Naive thymus-derived CD4-positive, alpha-beta T cell (primary cell): ENCODE measurements at places on chromosomes 4 and X. TPM values are rescaled to one million over a fixed set of nuclear protein-coding genes. Genes with fewer than 3 reads are reported as not detected.

Gene KLF8
- 6.5 TPM for total RNA-seq

- no peaks in the 10 kb centered on the region for H3K27me3 ChIP-seq
- no peaks in the 10 kb centered on the region for H3K4me1 ChIP-seq
- no peaks in the 10 kb centered on the region for H3K36me3 ChIP-seq
- DNase-seq: no peak
- H3K4me3 ChIP-seq: no peak overlapping the region
Measured at GRCh38 chrX:118156254-118156952, 39.8 kb upstream of the KLHL13 start.

Gene EVC2
- total RNA-seq: 0.27 TPM

DNA sequence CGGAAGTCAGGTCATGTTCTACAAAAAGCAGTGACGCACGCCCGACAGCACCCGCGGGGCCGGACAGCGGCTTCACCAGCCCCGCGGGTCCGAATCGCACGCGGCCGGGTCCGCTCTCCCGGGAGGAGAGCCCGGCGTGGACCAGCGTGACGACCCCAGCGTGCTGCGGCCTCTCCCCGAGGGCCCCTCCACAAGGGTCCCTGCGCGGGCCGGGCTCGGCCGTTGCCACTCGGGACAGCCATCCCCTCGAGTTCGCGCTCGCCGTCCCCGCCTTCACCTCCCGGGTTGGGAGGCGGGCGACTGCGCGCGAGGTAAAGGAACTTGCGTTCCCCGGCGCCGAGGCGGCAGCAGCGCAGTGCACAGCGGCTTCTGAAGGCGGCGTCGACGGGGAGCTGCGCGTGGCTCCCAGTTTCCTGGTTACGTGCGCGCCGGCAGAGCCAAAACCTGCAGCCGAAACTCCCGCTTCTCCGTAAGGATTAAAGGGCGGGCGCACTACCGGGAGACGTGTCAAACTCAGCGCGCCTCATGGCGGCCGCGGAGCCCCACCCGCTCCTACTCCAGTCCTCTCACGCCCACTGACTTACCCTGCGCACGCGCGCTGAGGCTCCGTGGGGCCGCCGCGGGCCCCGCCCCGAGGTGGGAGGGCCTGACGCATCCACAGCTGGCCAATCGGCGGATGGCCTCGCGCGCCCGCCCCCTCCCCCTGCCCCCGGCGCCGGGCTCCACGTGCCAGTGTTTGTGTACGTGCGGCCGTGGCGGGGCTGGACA is 416 bp upstream of the LRP2BP start:
- peak overlapping the region; percentile 69 for H3K4me3 ChIP-seq
- H3K27ac ChIP-seq: peak overlapping the region; percentile 97
- no peaks in the 10 kb centered on the region for H3K27me3 ChIP-seq
- peaks cover 15% of the 10 kb centered on the region for H3K4me1 ChIP-seq
- DNase-seq: peak; percentile 100

DNA sequence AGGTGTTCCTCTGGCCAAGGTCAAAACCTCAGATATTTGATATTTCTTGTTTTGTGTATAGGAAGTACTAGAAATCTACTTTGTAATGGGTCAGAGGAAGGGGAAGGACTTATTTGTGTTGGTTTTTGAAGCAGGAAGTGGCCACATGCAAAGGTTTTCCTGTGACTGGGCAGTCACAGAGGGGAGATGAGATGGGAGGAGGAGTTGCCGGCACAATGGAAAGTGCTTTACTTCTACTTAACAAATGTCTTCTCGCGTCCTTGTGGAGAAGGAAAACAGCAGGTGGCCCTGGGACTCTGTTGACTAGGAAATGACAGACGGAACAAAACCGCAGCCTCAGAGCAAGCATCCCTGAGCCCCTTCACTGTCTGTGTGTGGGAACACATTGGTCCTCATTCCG is 46.6 kb downstream of the SHROOM2 start:
- no peak overlapping the region for H3K27ac ChIP-seq
- H3K4me3 ChIP-seq: no peak overlapping the region
- no peak for DNase-seq
- no peaks in the 10 kb centered on the region for H3K36me3 ChIP-seq
